ENCODE measurements at places on chromosomes 12 and 14.

GRCh38 chr12:97288531-97288930 lies 174.1 kb upstream of the RMST start:
- no peak for DNase-seq

DNA sequence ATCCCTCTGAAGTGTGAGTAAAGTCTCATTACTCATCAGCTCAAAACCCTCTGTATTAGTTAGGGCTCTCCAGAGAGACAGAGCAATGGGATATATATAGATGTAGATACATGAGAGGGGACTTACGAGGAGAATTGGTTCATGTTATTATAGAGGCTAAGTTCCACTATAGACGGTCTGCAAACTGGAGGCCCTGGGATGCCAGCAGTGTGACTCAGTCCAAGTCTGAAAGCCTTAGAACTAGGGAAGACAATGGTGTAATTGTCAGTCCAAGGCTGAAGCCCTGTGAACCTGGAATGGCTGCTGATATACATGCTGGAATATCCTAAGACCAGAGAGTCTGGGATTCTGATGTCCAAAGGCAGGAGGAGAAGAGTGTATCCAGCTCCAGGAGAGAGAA lies 57.3 kb upstream of the CEP83 start:
- DNase-seq, result no peak

DNA sequence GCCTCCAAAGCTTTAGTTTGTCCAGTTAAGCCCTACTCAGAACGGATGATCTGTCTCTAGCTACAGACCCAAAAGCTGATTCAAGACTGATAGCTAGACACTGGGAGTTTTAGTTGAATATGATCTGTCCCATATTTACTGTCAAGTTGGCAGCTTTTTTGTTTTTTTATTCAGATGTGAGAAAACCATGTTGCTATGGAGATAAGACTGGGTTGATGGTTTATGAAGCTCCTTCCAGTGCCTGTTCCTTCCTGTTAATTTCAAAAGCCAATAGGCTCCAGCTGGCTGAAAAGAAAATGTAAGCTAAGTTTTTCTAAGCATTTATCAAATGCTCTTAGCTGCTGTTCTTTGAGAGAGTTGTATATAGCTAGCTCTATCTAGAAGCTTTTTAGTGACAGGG lies 4.7 kb downstream of the DYNLL1 start:
- DNase-seq, result no peak

GRCh38 chr12:105445649-105446048 lies 115.2 kb downstream of the C12orf75 start:
- no peak for DNase-seq

DNA sequence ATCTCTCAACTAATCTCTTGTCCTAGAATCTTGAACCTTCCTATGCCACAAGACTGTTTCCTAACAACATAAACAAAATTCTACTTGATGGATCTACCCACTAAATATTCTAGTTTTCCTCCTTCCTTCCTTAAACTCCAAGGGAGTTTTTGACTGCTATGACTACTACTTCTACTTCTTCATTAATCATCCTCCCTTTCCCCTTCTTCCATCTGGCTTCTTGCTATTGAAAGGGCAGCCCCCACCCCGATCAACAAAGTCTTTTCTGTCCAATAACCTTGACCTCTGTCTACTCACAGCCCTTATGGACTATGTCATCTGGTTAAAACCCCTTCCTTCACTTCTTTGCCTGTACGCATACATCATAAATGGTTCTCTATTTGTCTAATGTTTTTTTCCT lies 5.6 kb downstream of the LTA4H start:
- DNase-seq, result no peak

- DNase-seq, result no peak
Observed at GRCh38 chr14:97185186-97185585, 388.0 kb downstream of the VRK1 start.

DNA sequence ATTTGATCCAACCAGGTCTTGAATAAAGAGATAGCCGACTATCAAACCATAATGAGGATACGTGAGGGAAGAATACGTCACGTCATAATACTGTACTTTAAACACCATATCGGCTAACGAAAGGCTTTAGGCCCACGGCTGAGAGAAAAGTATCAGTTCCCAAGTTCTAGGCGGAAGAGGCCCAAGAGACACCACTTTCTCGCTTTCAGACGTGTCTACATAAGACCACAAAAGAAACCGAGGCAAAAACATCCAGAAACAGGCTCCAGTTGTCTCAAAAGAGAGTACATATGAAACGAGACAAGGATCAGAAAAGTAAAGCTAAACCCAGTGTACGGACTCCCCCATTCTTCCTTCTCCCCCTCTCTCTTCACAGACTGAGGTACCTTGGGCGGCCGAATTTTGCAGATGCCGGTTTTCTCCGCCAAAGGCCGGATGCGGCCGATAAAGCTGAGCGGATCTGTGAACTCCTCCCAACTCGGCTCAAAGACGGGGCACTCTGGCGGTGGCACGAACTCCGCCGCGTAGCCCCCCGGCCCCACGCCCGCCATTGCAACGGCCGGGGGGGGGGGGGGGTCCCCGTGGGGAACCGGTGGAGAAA lies 479 bp downstream of the KDM5A start:
- no peak for DNase-seq

- DNase-seq, result no peak
Observed at GRCh38 chr12:51886021-51886710, 1.7 kb upstream of the ANKRD33 start.

DNA sequence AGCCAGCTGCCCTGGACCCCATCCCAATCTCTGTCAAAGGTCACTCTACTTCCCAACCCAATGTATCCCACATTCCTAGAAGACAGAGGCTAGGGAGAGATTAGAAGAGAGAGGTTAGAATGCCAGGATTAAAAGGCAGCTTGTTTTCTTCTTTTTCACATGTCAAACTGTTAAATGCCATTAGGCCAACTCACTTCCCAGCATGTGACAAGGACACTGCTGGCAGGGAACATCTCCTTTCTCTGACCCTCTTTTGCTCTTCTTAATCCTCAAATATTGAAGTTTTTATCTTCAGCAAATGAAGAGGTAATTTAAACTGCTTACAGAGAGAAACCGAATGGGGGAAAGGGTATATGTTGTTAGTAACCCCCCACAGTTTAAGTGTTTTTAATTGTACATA lies 89.1 kb downstream of the BBS10 start:
- DNase-seq, result no peak

DNA sequence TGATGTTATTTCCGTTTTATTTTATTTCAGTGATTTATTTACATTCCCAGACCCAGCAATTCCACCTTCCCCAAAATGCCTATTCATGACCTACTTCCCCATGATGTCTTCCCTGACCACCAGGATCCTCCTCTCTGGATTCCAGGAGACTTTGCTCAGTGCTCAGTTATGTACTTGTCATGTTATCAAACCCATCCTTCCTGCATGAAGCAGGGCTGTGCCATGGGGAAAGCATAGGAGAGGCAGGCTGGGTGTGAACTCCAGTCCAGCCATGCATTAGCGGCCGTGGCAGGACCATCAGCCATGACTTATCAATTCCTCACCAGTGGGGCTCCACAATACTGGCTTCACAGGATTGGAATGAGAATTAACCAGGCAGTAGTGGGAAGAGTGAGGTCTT lies 57.8 kb downstream of the B4GALNT3 start:
- DNase-seq, result no peak

GRCh38 chr12:91951571-91951970 lies 194.1 kb downstream of the BTG1 start:
- no peak for DNase-seq

DNA sequence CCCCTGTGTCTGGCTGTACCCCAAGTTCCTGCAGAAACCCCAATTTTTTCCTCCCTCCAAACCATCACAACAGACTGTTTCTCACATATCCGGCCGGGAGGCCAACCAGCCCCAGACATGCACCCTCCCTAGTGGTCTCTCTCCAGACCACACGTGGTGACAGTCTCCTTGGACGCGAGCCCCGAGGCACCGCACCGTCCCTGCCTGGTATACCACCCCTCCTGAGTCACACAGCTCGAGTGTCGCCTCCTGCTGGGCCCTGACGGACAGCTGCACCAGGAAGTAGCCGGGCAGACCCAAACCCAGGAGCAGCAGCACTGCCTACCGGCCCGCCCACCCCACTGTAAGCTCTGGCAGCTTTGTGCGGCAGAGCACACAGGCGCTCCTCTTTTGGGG lies 97.4 kb downstream of the RFLNA start:
- DNase-seq, result no peak

GRCh38 chr14:105525861-105526775 lies at the start of gene TMEM121:
TSS of gene TMEM121 (plus strand) at chr14:105526583. CDS start at chr14:105528835, 2,252 bp downstream.
- no peak for DNase-seq

DNA sequence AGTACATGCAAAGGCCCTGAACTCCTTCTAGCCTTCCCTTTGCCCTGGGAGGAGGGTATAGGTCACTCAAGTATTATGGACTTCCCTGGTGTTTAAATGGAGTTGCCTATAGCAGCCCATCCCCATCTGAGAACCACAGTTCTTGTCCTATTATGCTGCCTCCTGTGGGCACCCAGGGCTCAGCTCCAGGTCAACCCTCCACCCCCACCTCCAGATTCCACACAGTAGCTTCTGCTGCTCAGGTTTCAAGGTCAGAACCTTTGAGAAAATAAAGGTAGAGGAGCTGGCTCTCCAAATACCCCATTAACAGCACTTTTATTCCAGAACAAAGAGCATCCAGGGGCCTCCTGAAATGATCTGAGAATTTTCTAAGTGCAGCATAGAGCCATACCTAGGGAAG lies 57.4 kb downstream of the ACTN1 start:
- no peak for DNase-seq

GRCh38 chr14:103512701-103513611 lies 9.7 kb downstream of the CKB start:
- DNase-seq, result peak; percentile 62

GRCh38 chr12:113874999-113875561 lies 91.0 kb downstream of the RBM19 start:
- no peak for DNase-seq

DNA sequence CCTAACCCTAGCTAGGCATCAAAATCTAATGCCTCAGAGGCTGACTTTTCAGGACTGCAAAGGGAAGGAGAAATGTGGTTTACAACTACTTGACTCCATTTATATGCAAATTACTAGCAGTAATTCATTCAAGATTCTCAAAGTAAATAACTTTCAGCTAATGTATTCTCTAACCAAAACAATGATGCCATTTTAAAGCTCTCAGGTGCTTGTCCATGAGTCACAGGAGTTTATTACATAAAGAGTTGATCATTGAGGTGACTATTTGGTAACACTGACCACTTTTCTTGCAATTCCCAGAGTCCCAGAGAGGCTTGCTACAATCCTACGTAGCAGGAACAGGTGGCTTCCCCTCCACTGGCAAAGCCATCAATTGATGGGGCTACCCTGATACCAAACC lies 109.0 kb upstream of the SLC35F4 start:
- DNase-seq, result no peak

DNA sequence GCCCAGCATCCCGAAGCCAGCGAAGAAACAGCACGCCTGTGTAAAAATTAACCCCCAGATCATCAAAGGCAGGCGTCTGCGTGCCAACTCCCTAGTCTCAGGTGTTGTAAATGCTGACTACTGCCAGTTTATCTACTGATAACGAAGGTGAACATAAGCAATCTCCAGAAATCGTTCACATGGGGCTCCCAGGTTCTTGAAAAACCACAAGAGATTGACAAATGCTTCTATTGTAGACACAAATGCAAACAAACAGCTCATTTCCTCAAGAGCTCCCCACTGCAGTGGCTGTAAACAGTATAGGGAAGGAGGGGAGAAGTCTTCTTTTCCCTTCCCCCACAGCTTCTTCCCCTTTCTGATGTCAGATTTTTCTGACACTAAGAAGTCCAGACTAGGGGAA lies 5.3 kb upstream of the PLEKHG3 start:
- no peak for DNase-seq

- no peak for DNase-seq
Observed at GRCh38 chr14:73824127-73824526, 27.5 kb upstream of the PTGR2 start.

- DNase-seq, result no peak
Observed at GRCh38 chr14:94470311-94470710, 5.7 kb downstream of the SERPINA9 start.

GRCh38 chr12:50537538-50537919 lies 32.7 kb downstream of the DIP2B start:
- DNase-seq, result no peak

GRCh38 chr12:30977124-30977523 lies 50.6 kb downstream of the TSPAN11 start:
- no peak for DNase-seq
